ENCODE measurements at places on chromosomes 2 and 18. TPM values are rescaled to one million over a fixed set of nuclear protein-coding genes. Genes with fewer than 3 reads are reported as not detected.

The FRZB gene
- 0.17 TPM for total RNA-seq

The ACVR1C gene
- 0.19 TPM for total RNA-seq

GRCh38 chr2:237359894-237360780 is 53.8 kb downstream of the COL6A3 start:
- DNase-seq, result no peak

GRCh38 chr2:207051385-207051965 is 112.2 kb downstream of the CPO start:
- no peak for DNase-seq

All from liver (tissue), 10 donors.